ENCODE measurements at places on chromosomes 7 and 10. TPM values are rescaled to one million over a fixed set of nuclear protein-coding genes. Genes with fewer than 3 reads are reported as not detected.

- H3K36me3 ChIP-seq, result no peaks in the 10 kb centered on the region
- H3K27ac ChIP-seq, result no peak overlapping the region
- no peaks in the 10 kb centered on the region for H3K27me3 ChIP-seq
- no peak for DNase-seq
- no peak overlapping the region for H3K4me3 ChIP-seq
Measured at GRCh38 chr7:146096994-146097393, 19.6 kb upstream of the CNTNAP2 start.

- peak; percentile 23 for DNase-seq
- peaks cover 60% of the 10 kb centered on the region for H3K27me3 ChIP-seq
- peaks cover 56% of the 10 kb centered on the region for H3K4me1 ChIP-seq
- H3K36me3 ChIP-seq, result no peaks in the 10 kb centered on the region
- H3K4me3 ChIP-seq, result no peak overlapping the region
Measured at GRCh38 chr7:375321-375831, 85.4 kb downstream of the FOXL3 start.

DNA sequence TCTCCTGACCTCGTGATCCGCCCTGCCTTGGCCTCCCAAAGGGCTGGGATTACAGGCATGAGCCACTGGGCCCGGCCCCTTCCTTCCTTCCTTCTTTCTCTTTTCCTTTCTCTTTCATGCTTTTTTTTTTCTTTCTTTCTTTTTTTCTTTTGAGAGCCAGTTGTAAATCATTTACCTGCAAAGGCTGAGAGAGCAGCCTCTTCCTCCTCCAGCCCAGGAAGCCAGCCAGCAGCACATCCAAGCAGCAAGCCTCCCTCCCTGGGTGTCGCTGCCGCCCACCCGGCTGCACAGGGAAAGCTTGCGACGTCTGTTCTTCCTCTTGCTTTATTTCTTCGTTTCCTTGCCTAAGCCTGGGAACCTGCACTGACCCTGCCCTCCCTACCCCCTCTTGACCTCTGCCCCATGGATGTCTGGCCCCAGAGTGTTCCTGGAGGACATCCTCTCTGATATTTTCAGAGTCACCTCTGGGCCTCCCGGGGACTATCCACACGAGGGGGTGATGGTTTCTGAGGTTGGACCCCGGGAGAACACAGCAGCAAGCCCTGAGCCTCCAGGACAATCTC lies 62.8 kb upstream of the MYL10 start:
- peak; percentile 78 for DNase-seq
- no peak overlapping the region for H3K27ac ChIP-seq
- peaks cover 17% of the 10 kb centered on the region for H3K27me3 ChIP-seq
- H3K4me1 ChIP-seq, result peaks cover 8% of the 10 kb centered on the region
- H3K36me3 ChIP-seq, result no peaks in the 10 kb centered on the region

IRF5 gene
- total RNA-seq, result 3.5 TPM

GRCh38 chr10:119103903-119104653 lies at the start of gene DENND10:
Gene DENND10, plus strand, starts transcription at chr10:119104113. Its CDS starts 30 bp downstream, at chr10:119104143.
- peaks cover 11% of the 10 kb centered on the region for H3K4me1 ChIP-seq
- peak; percentile 95 for DNase-seq
- peaks cover 17% of the 10 kb centered on the region for H3K36me3 ChIP-seq

CHRM2 gene
- total RNA-seq, result 4.9 TPM

FAM25A gene
- not detected for total RNA-seq

DNA sequence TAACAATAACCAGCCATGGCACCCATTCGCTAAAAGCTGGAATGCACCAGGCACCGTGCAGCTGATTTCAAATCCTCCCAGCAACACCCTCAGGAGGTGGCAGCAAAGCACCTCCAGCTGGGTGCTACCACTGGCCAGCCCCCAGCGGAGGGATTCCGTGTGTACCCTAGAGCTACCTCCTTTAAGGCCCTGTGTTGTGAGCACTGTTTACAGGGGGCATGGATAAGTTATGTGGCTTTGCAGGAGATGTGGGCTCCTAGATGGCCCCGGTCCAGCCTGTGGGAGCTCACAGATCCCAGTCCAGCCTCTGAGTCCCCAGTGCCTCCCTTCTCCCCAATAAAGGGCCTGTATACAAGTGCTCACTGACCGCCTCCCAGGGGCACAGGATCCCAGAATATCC lies 27.1 kb downstream of the TNRC18 start:
- no peaks in the 10 kb centered on the region for H3K27me3 ChIP-seq
- peaks cover 38% of the 10 kb centered on the region for H3K36me3 ChIP-seq
- H3K27ac ChIP-seq, result peak overlapping the region; percentile 86
- H3K4me1 ChIP-seq, result peaks cover 36% of the 10 kb centered on the region
- DNase-seq, result peak; percentile 52
- H3K4me3 ChIP-seq, result peak overlapping the region; percentile 39

DDC gene
- not detected for total RNA-seq

- H3K27me3 ChIP-seq, result no peaks in the 10 kb centered on the region
- peak; percentile 62 for DNase-seq
- H3K27ac ChIP-seq, result peak overlapping the region; percentile 52
- peaks cover 64% of the 10 kb centered on the region for H3K36me3 ChIP-seq
Measured at GRCh38 chr7:6015917-6016652, 7.0 kb downstream of the AIMP2 start.

DNA sequence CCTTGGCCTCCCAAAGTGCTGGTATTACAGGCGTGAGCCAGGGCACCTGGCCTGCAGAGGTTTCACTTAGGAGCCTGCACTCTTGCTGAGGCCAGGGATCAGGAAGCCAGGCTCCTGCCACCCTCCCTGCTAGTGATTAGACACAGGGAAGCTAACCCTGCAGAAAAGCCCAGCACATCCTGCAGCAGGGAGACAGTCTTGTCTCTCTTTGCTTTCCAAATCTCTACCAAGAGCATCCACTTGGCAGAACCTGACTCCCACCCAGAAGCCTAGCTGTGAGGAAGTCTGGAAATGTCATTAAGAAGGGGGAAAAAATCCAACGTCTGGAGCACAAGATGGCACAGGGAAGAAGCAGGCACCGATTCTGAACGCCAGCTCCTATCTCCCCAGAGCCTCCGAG lies 8.0 kb upstream of the FAM171A1 start:
- H3K4me1 ChIP-seq, result no peaks in the 10 kb centered on the region
- H3K27me3 ChIP-seq, result no peaks in the 10 kb centered on the region
- no peak overlapping the region for H3K27ac ChIP-seq

- no peaks in the 10 kb centered on the region for H3K4me1 ChIP-seq
- no peaks in the 10 kb centered on the region for H3K27me3 ChIP-seq
- no peaks in the 10 kb centered on the region for H3K36me3 ChIP-seq
- DNase-seq, result peak; percentile 58
Measured at GRCh38 chr7:1851721-1852516, 181.8 kb downstream of the ELFN1 start.

- peak; percentile 72 for DNase-seq
- H3K27me3 ChIP-seq, result no peaks in the 10 kb centered on the region
- peaks cover 45% of the 10 kb centered on the region for H3K4me1 ChIP-seq
- peaks cover 30% of the 10 kb centered on the region for H3K36me3 ChIP-seq
- H3K4me3 ChIP-seq, result peak overlapping the region; percentile 88
Measured at GRCh38 chr10:101000127-101000914, 713 bp downstream of the LZTS2 start.

- peaks cover 2% of the 10 kb centered on the region for H3K36me3 ChIP-seq
- no peaks in the 10 kb centered on the region for H3K27me3 ChIP-seq
- H3K27ac ChIP-seq, result peak overlapping the region; percentile 81
- H3K4me1 ChIP-seq, result peaks cover 98% of the 10 kb centered on the region
- H3K4me3 ChIP-seq, result no peak overlapping the region
- no peak for DNase-seq
Measured at GRCh38 chr10:79105150-79105739, 36.5 kb downstream of the ZMIZ1 start.

DNA sequence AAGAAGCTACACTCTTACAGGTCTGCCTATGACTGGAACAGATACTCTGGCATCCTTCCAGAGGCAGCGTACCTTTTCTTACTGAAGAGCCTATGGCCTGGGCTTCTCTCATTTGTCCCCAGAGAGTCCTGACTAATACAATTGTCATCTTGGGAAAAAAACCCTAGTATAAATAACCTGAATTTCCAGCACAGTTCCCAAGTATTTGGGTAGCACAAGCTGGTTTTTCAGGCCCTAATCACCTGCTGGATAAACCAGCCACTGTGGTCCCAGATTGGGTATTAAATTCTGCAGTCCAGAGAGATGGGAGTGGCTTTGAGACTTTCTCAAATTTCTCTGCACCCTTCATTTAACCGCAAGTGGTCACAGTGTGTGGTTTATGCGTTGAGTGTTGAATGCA lies 186.8 kb upstream of the NEBL start:
- H3K36me3 ChIP-seq, result no peaks in the 10 kb centered on the region
- no peaks in the 10 kb centered on the region for H3K4me1 ChIP-seq
- no peak for DNase-seq
- no peak overlapping the region for H3K4me3 ChIP-seq
- no peak overlapping the region for H3K27ac ChIP-seq

- H3K4me1 ChIP-seq, result no peaks in the 10 kb centered on the region
- H3K4me3 ChIP-seq, result no peak overlapping the region
- no peak overlapping the region for H3K27ac ChIP-seq
- no peaks in the 10 kb centered on the region for H3K36me3 ChIP-seq
- no peaks in the 10 kb centered on the region for H3K27me3 ChIP-seq
Measured at GRCh38 chr7:22292531-22292930, 64.4 kb downstream of the RAPGEF5 start.

Data from stomach (tissue), 19 donors.